ENCODE measurements at places on chromosomes 6 and 20.
A peak's percentile ranks its signal among the peaks of the same experiment; 100 is the strongest.

- DNase-seq, result no peak
These were observed 51.1 kb downstream of the CPNE5 start for GRCh38 chr6:36788186-36788585.

DNA sequence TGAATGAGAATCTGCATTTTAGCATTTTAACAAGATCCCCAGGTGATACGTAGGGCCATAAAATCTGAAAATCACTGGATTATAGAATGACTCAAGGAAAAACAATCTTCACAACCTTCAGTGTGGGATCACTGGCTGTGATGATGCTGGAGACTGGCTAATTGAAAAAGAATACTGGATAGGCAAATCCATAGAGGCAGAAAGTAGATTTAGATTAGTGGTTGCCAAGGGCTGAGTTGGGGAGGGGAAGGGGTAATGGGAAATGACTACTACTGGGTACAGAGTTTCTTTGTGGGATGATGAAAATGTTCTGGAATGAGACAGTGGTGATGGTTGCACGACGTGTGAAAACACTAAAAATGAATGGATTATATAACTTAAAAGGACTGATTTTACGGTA lies 84.1 kb downstream of the CDK19 start:
- no peak for DNase-seq

DNA sequence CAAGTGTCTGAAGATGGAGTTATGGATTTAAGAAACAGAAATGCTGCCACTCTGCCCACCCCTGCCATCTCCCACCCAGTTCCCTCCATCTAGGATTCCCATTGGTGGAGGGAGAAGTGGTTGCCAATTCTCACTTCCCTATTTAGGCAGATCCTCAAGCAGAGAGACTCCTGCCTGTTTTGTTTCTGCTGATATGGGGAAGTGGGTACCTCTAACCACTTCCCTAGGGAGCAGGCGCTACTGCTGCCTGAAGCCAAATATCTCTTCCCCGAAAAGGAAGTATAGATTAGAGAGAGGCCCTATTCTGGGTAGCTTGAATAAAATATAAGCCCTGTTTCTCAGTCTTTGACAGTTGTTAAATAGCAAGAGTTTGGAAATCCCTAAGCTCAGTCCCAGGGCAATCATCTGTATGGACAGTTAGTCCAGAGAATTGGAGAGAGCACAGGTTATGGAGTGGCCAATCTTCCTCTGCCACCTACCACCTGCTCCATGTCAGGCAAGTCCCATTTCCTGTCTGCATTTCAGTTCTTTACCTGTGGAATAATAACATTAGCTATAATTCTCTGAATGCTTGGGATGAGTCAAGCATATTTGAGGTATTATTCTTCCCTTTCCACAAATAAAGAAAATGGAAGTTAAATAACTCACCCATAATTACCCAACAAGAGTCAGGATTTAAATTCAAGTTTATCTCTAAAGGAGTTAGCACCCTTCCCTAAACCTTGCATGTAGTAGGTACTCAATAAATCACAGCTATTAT lies 2.6 kb upstream of the ADGB start:
- no peak for DNase-seq

DNA sequence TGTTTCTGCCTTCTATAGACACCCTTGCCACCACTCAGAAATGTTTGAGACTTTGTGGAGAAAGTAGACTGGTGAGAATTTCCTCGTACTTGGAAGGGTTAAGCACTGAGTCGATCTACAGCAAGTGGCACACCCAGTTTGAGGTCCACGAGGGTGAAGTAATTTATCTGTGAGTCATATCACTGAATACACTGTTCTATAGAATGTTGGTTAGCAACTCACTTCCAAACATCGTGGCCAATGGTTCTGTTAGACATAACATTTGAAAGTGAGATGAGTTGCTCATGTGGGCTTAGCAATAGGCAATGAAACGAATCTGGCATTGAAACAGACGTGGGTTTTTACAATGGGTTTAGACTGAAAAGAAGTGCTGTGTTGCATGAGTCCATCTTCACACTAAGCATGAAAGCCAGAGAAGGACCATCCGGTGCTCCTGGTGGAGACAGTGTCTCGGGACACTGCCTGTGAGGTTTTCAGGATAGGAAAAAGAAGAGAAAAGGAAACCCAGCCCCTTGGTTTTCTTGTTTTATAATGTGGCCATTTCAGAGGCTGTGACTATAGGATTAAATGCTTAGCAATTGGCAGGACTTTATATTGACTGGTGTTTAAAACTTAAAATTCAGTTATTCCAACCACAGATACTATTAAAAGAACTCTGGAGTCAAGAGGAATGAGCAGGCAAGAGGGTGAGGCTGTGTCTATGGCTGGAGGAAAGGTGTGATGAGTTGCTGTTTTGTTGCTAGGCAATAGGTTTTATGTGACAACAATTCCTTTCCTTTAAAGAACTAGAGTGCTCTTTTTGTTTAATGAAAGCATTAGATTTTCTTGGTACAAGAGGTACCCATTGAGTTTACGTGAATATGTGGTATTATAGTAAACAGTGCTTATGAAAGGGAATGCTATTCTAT lies 31.0 kb upstream of the EZR start:
- DNase-seq, result peak; percentile 93

- no peak for DNase-seq
These were observed 3.4 kb downstream of the APMAP start for GRCh38 chr20:24989162-24989561.

GRCh38 chr6:135013211-135013610 lies 41.4 kb downstream of the HBS1L start:
- no peak for DNase-seq

DNA sequence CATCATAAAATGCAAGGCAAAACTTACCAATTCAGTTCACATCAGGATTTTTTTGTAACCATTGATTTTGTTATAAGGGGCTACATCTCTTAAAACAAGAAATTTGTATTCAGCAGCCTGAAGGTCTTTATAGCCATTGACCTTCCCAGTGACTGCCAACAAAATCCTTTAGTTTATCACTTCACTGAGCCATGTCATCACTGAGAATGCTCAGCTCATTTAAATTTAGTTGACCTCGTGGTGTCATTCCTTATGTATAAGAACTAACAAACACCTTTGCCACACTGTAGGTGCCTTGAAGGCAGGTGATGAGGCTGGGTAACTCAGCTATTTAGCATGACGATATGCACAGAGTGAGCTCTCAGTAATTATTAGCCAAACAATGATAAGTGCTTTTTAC lies 77.7 kb downstream of the GRM1 start:
- no peak for DNase-seq

DNA sequence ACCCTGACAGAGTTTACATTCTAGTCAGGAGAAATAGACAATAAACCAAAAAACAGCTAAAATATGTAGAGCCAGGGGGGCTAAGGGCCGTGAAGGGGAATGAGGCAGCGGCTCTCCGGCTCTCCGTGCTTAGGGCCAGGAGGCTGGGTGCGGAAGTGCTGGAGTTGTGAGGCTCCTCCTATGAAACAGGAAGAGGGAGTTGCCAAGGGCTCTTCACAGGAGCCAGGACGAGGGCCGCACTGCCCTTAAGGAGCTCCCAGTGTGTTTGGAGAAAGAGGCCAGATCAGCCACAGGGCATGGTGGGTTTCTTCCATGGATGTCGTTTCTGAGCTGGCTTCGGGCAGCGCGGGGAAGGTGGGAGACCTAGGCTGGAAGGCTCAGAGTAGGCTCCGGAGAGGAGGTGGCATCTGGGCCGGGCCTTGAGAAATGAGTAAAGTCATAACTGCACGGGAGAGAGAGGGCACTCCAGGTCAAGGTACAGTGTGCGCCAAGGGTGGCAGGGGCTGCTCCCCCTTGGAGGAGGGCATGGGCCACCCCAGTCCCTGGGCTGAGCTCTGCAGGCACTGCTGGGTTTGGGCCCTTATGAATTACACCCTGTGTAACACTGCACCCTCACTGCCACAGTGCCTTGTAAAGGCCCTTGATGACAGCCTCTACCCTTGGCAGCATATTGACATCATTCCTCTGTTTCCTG lies 20.8 kb upstream of the MLN start:
- peak; percentile 32 for DNase-seq

DNA sequence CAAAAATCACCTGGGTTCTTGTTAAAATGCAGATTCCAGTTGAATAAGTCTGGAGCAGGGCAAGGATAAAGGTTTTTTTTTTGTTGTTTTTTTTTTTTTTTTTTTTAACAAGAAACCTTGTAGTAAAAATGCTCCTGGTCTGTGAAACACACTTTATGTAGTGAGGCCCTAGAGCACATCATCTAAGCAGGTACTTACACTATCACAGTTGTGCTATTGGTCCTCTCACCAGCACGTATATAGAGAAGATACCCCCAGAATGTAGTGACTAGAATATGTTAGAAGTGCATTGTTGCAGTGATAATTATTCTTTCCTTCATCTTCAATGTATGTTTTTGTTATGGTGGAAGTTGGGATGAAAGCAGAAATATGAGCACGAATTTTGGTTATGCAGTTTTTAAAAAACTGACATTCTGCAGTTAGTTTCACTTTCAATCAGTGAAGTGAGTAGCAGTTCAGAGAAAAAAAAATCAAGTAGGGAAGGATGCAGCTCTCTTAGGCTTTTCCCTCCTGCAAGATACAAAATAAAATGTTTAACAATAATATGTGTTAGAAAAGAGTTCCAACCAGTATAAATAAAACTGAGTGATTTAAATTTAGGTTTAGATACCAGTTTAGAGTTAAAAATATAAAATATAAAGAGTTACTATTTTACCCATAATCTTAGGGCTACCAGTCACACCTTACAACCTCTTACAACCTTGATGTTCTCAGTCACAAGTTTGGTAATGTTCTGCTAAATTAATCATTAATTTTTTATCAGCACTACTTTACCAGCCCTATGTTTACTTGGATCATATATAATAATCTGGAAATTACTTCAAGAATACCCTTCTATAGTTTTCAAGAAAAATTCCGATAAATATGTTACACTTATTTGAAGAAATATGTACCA lies 9.2 kb upstream of the DEFB113 start:
- no peak for DNase-seq

DNA sequence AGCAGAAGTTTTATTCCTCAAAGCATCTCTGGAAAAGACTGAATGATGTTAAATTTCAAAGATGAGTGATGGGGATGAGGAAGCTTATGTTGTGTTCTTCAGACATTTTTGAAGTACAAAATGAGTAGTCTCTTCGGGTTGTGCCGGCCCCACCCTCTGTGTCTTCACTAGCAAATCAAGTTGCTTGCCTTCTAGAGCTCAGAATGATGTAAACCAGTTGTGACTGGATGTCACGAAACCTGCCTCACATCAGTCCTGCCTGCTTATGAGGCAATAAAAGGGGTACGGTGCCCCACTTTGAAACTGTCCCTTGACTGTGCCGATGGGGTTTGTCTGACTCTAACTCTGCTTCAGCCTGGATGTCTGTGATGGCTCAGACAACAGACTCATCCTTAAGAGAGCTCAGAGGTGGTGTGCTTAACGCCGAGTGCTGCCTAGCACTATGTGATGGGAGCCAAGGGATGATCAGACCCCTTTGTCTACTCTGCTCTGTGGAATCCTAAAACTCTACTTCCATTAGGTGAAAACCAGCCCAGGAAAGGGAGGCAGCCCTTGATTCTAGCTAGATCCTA lies 19.0 kb downstream of the TOMM34 start:
- DNase-seq, result no peak

- DNase-seq, result no peak
These were observed 19.1 kb downstream of the BTN2A1 start for GRCh38 chr6:26476896-26477295.

- no peak for DNase-seq
These were observed 19.6 kb upstream of the PI16 start for GRCh38 chr6:36934901-36935300.

GRCh38 chr6:8888468-8888867 lies 453.1 kb upstream of the SLC35B3 start:
- no peak for DNase-seq

- DNase-seq, result no peak
These were observed 353.8 kb upstream of the RSPO3 start for GRCh38 chr6:126764671-126765070.

DNA sequence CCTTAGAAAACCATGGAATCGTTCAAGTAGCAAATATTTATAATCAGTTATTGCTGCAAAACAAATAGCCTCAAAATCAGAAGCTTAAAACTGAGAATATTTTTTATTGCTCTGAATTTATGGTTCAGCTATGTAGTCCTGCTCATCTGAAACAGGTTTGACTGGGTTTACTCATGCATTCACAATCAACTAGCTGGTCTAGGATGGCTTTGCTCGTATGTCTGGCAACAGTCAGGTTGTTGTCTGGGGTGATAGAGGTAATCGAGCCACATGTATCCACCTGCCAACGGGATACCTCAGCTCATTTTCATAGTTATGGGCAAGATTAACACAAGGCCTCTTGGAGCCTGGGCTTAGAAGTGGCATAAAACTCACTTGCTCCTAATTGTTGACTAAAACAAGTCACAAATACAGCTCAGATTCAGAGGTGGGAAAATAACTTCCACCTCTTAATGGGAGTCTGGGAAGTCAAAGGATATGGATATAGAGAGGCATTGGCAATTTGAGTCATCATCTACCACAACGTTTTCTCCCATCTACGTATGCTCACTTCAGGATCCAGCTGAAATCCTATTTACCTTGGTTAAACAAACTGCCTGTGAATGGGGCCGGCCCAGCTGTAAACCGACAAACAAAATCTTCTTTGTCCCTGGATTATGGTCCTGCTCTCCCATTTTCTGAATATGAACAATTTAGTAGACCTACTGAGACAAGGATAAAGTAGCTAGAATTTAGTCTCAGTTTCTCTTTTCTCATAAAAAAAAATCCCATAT lies 54.5 kb upstream of the TENT5A start:
- DNase-seq, result no peak

DNA sequence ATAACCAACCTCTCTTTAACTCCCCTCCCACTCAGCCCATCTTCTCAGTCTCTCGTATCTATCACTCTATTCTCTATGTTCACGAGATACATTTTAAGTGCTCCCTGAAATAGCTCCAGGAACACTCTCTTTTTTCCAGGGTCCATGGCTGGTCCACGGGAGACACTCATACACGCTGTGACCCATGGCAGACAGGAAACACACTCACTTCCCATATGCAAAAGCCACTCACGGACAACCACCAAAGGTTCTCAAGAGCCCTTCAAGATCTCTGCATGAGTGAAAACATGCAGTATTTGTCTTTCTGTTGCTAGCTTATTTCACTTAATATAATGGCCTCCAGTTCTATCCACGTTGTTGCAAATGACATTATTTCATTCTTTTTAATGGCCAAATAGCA lies 71.4 kb upstream of the PCSK2 start:
- no peak for DNase-seq

DNA sequence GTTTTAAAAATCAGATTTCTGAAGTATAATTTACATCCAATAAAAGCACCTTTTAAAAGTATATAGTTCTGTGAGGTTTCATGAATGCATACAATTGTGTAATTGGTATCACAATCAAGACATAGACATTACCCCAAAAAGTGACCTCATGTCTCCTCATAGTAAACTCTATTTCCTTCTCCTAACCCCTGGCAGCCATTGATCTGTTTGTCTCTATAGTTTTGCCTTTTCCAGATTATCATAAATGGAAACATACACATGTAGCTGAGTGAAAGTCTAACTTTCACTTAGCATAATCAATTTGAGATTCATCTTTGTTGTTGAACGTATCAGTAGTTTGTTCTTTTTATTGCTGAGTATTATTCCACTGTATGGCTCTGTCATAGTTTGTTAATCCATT lies 57.6 kb downstream of the SUN5 start:
- no peak for DNase-seq

- no peak for DNase-seq
These were observed 399.3 kb downstream of the DOK5 start for GRCh38 chr20:54874718-54875117.

- no peak for DNase-seq
These were observed 9.1 kb downstream of the ANKRD60 start for GRCh38 chr20:58219342-58219700.

GRCh38 chr6:10359581-10359980 lies 55.3 kb downstream of the TFAP2A start:
- no peak for DNase-seq

Measured in large intestine (tissue), 12 donors.